ENCODE measurements at places on chromosomes 5 and 9.

DNA sequence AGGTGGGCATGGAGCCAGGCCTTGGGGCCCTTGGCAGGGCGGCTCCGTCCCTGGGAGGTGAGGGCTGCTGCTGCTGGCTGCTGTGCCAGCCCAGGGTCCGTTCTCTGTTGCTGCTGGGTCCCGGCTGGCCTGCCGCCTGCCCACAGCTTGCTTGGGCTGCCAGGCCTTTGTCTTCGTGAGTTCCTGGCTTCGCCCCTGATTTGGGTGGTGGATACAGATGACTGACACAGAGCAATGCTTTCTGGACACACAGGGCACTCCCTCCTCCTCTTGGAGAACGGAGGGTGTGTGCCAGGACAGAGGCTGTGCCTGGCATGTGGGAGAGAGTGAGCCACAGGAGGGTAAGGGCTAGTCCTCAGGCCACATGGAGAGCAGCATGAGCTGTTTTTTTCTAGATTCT is 166.1 kb downstream of the MACROH2A1 start:
- DNase-seq, result no peak

GRCh38 chr5:66171349-66172344 is 27.5 kb downstream of the SREK1 start:
- DNase-seq, result no peak

GRCh38 chr5:134533115-134533815 is 7.8 kb downstream of the JADE2 start:
- no peak for DNase-seq

DNA sequence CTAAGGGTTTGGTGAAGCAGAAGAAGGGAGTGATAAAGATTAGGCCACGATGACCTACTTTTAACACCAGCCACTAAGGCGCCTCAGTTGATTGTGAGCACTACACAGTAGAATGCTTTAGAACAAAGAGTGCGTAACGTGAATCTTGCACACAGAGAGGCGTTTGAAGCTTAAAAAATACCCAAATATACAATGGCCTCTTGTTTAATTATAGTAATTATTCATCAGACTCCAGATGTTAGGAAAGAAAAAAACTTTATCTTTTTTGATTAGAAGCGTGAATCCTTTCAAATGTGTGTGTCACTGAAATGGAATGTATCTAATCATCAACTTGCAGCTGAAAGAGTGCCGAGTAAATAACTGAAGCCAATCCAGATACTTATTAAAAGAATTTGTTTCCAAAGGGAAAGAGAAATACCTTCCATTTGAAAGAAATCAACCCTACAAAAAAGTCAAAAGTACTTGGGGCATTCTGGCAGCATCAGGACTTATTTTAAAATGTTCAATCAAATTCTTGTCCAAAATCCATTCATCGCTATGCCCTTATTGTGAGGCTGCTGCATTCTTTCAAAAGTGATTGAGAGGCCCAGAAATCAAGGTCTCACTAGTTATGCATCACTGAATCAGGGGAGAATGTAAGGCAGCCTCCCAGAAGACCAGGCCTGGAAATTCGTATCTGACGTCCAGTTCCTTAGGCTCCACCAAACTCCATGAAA is 337.5 kb downstream of the ZNF608 start:
- no peak for DNase-seq

- peak; percentile 14 for DNase-seq
These were observed 1082.9 kb upstream of the SEMA6A start for GRCh38 chr5:117657541-117657940.

- no peak for DNase-seq
These were observed 447.1 kb downstream of the LRRC70 start for GRCh38 chr5:63025679-63026078.

DNA sequence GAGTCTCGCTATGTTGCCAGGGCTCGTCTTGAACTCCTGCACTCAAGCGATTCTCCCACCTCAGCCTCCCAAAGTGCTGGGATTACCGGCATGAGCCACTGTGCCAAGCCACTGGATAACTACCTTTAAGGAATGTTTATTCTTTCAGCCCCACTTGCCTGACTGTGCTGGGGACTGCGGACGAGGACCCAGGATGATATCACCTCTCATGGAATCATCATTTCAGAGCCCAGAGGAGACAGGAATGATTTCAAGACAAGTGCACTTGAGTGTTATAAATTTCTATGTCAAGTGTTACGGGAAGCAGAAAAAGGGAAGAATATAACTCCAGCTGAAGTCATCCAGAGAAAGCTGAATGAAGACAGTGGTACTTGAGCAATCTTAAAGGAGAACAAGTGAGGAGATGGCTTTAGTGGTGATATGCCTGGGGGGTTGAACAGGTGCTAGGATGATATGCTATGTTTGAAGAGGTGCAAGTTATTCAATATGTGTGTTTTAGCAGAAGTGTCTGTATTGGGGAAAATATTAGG is 109.3 kb downstream of the DCP2 start:
- peak; percentile 48 for DNase-seq

DNA sequence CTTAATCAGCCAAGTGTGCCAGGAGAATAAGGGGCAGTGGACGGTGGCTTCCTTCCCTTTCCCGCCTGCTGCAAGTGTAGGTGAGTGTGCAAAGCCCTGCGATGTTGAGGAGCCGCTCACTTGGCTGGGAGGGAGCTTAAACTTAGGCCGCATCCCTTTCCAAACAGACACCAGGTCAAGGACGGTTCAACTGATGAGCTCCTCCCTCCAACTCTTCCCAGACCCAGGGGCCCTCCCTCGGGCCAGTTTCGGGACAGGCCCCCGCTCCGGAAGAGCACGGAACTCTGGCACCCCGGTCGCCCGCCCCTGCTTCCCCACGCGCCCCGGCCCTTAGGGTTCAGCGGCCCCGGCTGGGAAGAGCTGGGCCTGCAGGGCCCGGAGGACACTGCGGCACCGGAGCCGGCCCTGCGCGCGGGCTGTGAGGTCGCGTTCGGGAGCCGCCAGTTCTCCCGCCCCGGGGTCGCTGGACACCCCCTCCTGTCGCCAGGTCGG is 481 bp downstream of the MRPL36 start:
- DNase-seq, result no peak

DNA sequence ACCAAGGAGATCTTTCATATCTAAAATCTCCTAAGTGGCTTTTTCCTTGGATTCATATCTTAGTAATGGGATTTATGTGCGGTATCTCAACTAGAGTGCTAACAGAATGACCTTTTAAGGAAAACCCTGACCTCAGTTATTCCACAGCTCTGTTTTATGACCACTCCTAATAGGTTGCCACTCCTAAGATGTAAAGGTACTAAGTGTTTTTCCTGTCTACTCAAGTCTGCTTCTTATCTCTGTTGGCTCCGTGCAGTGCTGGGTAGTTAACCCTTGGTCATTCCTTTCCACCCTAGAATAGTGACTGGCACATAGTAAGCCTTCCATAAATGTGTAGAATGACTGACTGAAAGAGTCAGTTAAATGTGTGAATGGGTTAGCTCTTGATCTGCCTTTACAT is 161.4 kb downstream of the DOCK2 start:
- DNase-seq, result no peak

GRCh38 chr9:14218253-14218652 is 95.7 kb downstream of the NFIB start:
- DNase-seq, result peak; percentile 10

DNA sequence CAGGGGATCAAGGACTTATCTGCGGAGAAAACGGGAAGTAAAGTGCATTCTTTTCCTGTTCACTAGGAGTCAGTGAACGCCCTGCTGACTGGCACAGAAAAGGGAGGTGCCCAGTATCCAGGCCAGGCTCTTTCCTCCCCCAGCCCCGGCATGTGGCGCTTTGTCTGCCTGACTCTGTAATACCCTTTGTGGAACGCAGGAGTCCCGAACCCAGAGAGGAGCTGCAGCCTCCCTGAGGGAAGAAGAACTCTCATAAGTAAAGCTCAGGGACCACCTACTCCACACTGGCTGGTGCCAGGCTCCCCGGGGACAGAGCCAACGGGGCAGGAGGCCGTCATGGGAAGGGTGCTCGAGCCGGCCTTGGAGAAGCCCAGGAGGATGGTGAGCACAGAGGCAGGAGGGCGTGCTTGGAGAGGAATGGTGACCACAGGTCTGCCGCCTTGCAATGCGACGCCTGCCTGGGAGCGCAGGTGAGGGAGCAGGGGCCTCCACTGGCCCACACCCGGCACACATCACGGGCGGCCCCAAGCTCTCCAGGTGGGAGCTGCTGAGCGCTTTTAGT is 31.5 kb downstream of the VAV2 start:
- no peak for DNase-seq

DNA sequence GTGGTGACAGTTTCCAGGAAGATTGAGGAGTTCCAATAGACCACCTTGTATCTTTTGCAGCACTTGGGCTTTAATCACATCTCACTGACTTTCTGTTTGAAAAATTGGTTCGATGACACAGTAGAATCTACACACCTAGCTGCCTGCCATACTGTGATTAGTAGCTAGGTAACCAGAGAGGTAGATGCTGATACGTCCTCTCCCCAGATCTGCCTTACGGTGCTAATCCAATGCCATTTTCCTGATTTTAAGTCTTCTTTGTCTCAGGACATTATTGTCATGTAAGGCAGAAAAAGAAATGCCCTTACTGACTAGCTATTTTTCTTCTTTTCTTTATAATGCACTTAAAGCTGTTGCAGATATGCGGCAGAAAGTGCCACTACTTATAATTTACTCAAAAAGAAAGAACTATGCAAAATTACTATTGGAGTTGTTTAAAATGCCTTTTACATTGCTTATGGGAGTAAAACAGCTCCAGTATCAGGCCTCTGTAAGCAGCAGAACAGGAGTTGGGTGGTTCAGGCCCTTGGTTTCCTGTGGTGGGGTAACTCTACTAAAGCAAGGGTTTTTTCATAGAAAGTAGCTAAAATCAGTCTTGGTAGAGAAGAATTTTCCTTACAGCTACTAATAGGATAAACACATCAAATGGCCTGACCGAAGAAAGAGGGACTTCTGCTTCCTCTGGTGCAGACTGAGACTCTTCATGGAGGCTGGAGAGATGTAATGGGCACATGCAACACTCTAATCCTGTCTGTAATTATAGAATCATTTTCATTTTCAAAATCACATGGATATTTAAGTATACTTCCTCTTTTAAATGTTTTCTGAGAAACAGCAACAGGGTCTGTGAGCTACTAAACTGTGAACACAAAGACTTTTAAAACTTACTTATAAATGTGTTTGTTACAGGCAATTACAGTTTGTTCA is 177.2 kb downstream of the MAPKAP1 start:
- DNase-seq, result no peak

DNA sequence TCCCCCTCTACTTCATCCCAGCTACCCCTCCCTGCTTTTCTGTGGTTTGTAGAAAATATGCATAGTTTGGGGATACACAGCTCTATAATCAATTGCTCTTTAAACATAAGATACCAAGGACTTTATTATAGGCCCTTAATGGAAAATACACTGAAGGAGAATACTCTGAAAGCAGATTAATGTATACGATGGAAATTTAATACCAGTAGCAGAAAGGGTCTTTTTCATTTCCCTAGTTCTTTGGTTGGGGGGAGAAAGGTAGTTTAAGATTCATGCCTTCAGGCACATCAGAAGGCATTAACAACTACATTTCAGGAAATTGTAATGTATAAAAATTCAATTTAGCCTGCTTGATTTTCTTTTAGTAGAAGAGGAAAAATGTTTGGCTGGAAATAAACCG is 452.9 kb upstream of the ZNF608 start:
- DNase-seq, result no peak

- peak; percentile 20 for DNase-seq
These were observed 1.5 kb upstream of the OLFM1 start for GRCh38 chr9:135085830-135086546.

GRCh38 chr9:33329979-33330378 is 39.7 kb downstream of the NFX1 start:
- DNase-seq, result no peak

GRCh38 chr5:105504-106070 is 13.6 kb downstream of the PLEKHG4B start:
- peak; percentile 53 for DNase-seq

GRCh38 chr9:36867672-36868471 is 166.2 kb downstream of the PAX5 start:
- DNase-seq, result no peak

GRCh38 chr5:139276426-139276825 is 17.1 kb upstream of the MATR3 start:
- no peak for DNase-seq

GRCh38 chr9:120876842-120877240 is at the start of gene PHF19:
TSS of gene PHF19 (minus strand) at chr9:120877188. CDS start at chr9:120874741, 2,447 bp downstream.
- DNase-seq, result no peak

DNA sequence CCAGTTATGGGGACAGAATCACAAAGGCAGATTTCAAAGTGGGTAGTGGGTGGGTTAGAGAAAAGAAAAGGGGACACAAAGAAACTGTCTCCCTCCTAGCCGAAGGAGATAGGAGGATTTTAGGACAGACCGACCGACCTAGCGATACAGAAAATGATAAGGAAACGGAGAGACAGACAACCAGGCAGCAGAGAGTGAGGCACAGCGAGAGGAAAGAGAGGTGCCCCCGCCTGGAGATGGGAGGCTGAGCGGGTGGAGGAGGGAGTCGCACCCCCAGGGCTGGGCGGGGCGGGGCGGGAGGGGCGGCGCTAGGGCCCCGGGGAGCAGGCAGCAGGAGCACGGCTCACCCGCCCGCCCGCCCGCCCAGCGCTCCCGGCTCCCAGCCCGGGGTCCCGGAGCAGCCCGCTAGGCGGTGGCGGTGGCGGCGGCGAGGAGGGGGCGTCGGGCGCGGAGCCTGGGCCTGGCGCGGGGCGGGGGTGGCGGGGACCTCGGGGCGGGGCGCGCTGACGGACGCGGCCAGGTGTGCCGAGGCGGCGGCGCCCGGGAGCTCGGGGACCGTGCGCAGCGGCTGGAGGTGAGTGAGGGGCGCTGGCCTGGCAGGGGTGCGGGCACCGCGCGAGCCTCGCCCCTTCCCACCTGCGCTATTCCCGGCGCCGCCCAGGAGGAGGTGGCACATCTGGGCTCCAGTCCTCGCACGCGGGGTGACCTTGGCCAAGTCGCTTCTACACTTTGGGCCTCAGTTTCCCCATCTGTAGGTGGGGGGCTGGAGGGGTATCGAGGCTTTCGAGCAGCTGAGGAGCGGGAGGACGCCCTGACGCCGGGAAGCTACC is 15.9 kb upstream of the SYNPO start:
- no peak for DNase-seq

All from NCI-H187 (cell line).